HuH-7.5 (cell line): ENCODE measurements at places on chromosomes 16 and 17.

DNA sequence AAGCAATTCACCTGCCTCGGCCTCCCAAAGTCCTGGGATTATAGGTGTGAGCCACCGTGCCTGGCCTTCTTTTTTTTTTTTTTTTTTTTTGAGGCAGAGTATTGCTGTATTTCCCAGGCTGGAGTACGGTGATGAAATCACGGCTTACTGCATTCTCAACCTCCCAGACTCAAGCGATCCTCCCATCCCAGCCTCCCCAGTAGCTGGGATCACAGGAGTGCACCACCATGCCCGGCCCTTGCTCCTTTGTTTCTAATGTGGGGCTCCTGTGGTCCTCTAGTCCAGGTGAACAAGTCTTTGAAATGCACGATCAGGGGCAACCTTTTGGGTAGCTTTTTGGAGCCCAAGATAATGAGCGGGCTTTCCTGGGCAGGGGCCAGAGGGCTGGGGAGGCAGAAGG, 23.2 kb downstream of the CMIP start:
- no peak for DNase-seq

DNA sequence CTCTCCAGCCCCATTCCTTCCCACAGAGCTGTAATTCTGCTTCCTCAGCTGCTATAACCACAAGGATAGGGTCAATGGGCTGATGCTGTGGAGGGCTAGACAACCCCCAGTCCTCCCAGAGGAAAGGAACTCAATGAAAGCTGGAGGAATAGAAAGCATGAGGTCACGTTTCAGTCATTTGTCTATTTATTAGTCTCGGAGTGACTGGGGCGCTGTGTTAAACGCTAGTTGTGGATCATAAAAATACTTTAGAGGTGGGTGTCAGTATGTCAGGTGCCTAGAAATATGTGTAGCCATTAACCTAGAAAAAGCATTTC, 787 bp upstream of the CCL3L1 start:
- DNase-seq, result no peak

GRCh38 chr16:61879-62281, 8.3 kb downstream of the SNRNP25 start:
- no peak for DNase-seq

DNA sequence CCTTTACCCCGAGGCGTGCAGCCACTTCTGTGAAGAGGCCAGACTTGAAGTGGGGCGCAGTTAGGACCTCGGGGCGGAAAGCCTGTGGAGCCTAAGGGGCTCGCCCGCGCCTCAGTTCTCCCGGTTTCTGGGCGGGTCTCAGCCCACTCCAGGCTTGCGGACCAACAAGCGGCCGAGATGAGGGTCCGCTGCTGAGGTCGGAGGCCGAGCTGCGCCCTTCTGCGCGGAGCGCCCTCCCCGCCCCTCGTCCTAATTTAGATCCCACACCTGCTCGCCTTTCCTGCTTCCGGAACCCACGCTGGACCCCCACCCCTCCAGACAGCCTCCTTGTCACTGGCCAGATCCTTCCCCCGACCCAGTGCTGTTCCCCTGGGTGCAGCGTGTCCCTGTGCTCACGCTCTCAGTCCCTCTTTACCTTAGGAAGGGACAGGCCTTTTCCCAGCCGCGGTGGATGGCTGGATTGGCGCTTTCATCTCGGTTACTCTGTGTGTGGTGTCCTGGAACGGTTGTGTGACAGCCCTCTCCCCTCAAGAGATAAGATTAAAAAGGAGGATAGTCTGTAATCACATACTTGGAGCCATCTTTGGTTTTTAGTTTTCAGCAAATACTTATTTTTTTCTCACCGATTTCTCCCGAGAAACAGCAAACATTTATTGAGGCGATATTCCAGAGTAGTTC, 933 bp upstream of the ATXN7L3 start:
- DNase-seq, result no peak

GRCh38 chr16:74083541-74083940, 213.1 kb upstream of the PSMD7 start:
- DNase-seq, result no peak

DNA sequence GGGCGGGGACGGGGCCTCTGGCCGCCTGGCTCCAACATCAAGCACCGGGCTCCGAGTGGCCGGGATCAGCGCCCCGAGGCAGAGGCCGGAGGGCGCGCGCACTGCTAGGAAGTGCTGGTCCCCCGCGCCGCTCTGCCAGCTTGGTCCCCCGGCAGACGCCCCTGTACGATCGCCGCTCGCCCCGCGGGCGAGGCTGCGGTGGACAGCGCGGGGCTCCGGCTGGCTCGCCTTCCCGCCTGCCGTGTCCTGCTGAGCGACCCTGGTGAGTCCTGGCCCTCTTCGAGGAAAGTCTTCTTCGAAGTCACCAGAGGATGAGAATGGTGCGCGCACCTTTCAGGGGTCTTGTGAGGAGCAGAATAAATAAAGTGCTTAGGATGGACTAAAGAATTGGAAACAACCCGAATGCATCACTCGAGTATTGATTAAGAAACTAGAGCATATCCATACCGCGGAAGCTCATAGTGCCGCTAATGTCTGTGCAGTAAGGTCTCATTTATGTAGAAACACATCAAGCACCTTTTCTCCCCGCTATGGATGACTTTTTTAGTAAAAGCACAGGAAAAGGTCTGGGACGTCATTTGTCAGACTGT, 392 bp downstream of the ZNF213 start:
- no peak for DNase-seq

DNA sequence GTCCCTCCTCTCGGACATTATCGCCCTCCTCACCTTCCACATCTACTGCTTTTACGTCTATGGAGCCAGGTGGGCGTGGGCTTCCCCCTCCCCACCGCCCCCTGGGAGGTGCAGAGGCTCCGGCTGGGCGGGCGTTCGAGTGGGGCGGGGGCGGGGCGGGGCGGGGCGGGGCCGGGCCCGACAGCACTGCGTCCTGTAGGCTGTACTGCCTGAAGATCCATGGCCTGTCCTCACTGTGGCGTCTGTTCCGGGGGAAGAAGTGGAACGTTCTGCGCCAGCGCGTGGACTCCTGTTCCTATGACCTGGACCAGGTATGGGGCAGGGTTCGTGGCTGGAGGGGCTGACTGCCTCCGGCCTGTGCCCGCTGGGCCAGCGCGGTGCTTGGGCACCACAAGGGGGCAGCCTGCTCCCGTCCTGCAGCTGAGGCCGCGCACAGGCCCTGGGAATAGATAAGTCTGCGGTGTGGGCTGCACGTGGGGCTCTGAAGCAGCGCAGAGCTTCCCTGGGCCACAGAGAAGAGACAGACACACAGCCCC, 9.2 kb downstream of the PIGQ start:
- peak; percentile 75 for DNase-seq

DNA sequence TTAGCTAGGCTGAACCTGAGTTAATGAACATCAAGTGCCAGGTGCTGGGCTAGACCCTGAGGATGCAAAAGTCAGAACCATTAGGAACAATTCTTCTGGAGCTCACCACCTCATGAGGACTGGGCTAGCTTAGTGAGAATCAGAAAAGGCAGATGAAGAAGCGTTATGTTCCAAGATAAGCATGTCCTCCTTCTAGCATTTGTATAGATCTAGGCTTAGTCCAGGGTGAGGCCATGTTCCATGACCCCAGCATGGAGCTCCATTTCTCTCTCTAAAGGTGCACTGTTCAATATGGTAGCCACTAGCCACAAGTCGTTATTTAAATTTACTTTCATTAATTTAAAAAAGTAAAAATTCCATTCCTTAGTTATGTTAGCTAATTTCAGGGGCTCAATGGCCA, 365.3 kb upstream of the CCL2 start:
- no peak for DNase-seq
